ENCODE measurements at places on chromosomes 4 and X. TPM values are rescaled to one million over a fixed set of nuclear protein-coding genes. Genes with fewer than 3 reads are reported as not detected.

- DNase-seq, result peak; percentile 65
Observed at GRCh38 chr4:149605601-149606378, 209.9 kb downstream of the IQCM start.

- DNase-seq, result no peak
Observed at GRCh38 chr4:87141428-87141827, 79.0 kb downstream of the KLHL8 start.

- DNase-seq, result peak; percentile 58
Observed at GRCh38 chrX:136589966-136590365, 58.0 kb downstream of the VGLL1 start.

GAGE12E gene
- total RNA-seq, result not detected

DNA sequence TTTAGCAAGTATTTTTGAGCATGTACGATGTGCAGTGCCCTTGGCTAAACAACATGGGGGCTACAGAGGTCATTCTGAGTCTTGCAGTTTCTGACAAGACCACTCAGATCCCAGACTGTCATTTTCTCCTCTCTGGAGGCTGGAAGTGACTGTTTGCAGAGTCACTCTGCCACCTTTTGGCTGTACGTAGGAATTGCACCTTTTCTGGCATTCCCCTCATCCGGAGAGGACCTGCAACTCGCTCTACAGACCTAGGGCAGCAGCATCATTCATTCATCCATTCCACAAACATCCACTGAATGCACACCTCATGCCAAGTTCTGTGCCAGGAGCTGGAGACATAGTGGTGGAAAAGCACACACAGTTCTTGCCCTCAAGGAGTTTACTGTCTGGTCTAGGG is 160.4 kb upstream of the GPR101 start:
- DNase-seq, result peak; percentile 36

Measured in GM23248 (cell line).